ENCODE measurements at places on chromosomes 2 and 18.

GRCh38 chr2:26922405-26923188, 47.8 kb upstream of the MAPRE3 start:
- no peak for DNase-seq

DNA sequence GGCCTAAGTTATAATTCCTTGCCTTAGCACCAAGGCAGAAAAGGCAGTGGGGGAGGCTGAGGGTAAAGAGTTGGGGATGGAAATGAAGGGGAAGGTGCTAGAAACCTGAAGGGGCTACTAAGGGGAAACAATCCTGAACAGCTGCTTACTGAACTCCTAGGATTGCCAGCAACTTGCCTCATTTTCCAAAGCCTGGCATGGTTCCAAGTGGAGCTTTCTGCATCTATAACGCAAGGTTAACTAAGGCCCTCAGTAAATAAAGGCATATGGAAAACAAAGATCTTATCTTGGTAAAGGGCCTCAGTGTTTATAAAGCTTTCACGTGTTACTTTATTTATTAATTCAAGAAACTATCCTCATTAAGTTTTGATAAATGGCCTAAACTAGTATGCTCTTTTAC, 10.9 kb downstream of the MEP1B start:
- no peak for DNase-seq

DNA sequence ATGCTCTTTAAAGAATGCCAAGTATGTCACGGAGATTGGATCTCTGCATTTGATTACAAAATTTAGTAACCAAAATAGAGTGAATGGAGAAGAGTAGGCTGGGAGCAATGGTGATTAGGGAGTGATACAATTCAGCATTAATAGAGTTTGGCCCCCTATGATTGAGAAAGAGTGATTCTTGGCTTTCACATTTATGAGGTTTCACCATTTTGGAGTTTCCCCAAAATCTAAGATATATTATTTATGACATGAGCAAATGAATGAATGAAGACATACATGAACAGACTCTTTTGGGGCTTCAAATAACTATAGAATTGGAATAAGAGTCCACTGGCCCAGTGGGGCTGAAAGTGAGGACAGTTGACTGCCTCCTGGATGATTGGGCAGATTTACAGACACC, 255.2 kb downstream of the LPIN1 start:
- DNase-seq: no peak

- no peak for DNase-seq
Measured at GRCh38 chr2:80711915-80712314, 407.4 kb upstream of the LRRTM1 start.

- no peak for DNase-seq
Measured at GRCh38 chr2:144489315-144489916, 30.5 kb downstream of the ZEB2 start.

- DNase-seq: no peak
Measured at GRCh38 chr2:216546641-216547403, 48.2 kb downstream of the RPL37A start.
